ENCODE measurements at places on chromosomes 11 and 22.

GRCh38 chr22:34917239-34917638 is 148.7 kb upstream of the ISX start:
- DNase-seq = no peak

DNA sequence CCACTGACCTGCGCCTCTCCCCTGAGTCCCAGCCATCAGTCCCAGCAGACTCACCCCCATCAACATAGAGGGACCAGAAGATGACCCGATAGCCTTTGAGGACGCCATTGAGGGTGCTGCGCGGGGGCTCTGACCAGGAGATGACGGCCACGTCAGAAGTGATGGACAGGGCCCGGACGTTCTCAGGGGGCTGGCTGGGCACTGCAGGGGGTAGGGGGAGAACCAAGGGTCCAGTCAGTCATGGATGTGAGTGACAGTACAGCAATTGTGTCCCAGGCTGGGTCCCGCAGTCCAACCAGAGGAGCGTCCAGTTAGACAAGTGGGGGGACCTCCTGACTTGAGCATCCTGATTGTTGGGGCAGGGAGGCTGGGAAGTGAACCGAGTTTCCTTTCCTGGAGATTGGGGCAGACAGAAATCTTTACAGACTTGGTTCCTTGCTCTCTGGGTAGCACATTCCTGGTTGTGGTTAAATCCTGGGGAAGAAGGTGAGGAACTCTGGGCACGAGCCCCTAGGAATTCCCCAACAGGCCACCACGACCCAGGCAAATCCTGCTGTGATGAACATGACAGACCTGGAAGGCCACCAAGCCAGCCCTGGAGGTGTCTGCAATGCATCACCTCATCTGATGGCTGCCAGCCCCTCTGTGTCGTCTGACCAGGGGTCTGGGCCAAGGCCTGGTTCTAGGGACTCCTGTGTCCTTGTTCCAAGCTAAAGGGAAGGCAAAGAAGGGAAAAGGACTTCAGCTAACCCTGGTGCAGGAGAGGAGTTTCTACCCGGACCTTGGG is 133.9 kb downstream of the CEP164 start:
- no peak for DNase-seq

DNA sequence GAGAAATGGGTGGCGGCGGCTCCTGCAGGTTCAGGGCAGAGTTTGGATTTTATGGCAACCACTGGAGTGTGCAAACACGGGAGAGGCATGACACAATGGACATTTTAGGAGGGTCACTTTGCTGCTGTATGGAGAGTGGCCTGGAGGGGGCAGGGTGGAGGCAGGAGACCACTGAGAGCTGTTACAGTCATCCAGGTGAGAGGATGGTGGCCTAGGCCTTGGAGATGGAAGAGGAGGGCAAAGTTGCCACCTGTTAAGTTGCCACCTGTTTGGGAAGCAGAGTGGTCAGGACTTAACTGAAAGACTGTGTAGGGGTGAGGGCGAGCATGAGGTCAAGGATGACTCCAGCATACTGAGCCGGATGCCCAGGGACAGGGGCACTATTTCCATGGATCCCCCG is 2.3 kb upstream of the RAD9A start:
- DNase-seq = no peak

DNA sequence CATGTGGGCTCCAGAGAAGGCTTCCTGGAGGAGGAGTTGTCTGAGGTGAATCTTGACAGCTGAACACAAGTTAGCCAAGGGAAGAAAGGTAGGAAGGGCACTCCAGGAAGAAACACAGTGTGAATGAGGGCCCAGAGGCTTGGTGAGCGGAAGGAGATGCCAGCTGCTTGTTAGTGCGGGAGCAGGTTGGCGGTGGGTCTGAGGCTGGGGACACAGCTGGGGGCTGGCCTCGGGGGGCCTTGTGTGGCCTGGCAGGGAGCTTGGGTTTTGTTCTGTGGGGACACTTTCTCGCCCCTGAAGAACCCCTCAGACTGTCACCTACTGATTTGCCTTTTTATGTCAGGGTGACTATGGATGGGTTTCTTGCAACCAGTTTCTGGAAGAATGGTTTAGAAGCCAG is 160.0 kb downstream of the ST3GAL4 start:
- no peak for DNase-seq

DNA sequence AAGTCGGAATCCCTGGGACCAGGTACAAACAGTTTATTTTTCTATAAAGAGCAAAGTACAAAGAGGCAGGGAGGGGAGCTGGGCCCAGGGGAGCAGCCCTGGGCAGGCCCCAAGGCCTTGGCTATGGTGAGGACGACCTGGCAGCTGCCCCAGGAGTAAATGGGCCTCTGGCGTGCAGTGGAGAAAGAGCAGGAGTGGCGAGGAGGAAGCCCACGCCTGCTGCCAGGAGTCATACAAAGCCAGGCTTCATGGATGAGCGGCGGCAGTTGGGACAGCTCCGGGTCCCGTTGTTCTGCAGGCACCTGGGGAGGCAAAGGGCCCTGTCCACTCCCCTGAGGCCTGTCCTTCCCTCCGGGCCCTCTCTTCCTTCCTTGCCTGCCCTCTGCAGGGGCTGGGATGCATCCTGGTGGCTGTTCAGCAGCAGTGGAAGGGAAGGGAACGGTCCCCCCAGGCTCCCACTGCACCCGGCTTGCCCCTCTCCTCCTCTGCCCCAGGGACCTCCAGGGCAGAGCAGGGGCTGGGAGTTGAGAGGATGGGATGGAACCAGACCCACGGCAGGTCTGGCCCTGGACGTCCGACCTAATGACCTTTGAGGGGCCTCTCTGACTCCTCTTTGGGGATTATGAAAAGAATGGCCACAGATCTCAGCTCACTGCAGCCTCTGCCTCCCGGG is 11.1 kb downstream of the RAPSN start:
- no peak for DNase-seq

GRCh38 chr22:20650294-20651207 is 123.4 kb upstream of the SERPIND1 start:
- no peak for DNase-seq

DNA sequence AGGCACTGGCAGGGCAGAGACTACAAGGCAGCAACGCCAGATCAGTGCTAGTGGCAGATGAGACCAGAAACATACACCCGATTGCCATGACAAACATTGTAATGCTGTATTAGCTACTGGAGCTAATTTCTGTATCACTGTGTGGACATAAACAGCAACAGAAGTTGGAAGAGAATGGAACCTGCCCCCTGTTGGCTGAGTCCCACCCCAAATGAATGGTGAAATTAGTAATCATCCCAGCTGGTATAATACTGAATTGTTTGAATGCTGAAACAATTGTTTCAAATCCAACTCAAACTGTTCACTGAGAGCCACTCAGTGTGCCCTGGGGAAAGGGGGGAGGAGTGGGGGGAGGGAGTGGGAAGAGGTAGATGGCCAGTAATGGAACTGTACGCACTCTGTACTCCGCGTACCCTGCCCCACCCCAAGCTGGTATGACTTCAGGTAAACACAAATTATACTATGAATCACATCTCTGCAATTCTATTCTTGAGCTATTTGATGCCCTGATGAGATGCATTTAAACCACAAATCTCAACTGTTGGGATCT is 11.2 kb upstream of the BIRC3 start:
- DNase-seq = no peak
